T-helper 9 cell (primary cell): ENCODE measurements at places on chromosomes 6 and 20.

DNA sequence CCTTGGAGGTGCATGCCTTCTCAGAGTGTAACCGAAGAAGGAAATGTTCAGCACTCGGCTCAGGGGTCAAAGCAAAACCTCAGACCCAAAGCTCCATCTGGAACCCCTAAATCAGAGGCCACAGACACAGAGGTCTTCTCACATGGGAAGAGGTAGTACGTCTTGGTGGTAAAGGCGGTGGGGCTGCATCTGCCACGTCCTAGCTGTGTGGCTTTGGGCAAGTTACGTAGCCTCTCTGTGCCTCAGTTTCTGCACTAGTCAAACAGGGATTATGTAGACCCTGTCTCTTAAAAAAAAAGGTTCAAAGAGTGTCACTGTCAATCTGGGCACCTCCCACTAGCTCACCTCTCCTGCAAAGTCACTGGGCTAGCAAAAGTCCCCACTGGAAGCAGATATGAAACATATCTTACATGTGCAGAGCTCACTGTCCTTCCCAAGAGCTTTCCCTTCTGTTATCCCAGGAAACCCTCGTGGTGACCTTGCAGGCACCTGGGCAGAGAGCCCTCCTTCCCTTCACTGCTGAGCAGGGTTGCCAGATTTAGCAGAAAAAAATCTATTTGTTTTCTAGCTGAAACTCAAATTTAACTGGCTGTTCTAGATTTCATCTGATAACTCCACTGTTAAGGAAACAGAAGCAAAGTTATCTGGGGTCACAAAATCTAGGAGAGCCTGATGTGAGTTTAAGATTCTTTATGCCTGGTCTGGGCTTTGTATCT is 18.0 kb upstream of the NAA20 start:
- no peak for DNase-seq

GRCh38 chr20:40499391-40499790 is 189.6 kb downstream of the MAFB start:
- DNase-seq = no peak

DNA sequence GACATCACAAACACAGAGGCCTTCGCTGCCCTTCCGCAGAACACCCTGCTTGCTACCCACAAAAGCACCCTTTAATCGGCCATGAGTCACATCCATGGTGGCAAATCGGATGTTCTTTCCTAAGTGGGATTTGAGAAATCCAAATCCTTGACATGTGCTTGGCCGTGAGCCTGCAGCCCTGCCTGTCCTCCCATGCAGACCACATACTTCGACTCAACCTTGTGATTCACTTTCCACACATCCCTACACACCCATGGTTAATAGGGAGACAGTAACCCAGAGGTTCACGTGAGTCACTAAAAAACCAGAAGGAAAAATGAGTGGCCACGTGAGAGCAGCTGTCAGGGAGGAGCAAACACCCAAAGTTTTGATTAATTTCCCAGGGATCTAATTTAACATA is 19.4 kb downstream of the RAMACL start:
- DNase-seq = no peak

DNA sequence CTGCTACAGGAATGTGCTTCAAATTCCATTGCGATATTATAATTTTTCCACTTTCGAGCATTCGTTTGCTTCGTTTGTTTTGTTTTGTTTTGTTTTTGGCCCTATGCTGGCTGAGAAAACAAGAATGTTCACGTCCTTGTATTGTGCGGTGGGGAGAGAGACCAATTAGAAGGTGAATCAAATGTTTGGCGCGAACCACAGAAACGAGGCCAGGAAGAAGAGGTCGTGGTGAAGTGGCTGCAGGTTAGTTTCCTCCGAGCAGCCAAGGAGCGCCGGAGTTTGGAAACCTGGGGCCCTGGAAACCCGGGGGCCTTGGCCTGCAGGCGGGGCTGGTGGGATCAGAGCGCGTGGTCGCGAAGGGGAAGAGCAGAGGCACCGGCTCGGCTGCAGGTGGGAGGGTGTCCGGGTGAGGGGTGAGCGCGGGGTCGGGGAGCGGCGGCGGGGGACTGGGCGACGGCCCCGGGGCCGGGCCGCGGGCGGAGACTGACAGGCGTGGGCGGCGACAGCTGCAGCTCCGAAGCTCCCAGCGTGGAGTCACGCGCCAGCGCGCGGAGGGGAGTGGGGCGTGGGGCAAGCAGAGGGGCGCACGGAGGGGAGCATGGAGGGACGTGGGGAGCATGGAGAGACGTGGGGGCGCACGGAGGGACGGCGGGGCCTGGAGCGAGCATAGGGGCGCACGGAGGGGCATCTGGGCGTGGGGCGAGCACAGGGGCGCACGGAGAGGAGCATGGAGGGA is 141.5 kb upstream of the PDE10A start:
- no peak for DNase-seq

DNA sequence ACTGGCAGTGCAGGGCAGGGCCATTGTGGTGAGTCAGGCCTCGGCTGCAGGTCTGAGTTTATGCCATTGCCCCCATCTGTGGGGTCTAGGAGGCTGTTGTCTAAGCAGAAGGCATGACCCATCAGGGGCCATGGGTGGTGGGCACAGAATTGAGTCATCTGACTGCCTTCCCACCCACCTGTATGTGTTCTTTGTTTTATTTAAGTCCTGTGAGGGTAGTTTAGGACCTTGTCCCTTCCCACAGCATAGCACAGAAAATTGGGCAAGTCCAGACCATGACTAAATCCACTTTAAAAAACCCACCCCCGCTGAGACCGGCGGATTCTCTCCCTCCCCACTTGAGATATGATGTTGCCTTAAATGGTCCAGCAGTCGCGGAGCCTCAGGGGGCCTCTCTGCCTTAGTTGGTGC is 40.3 kb downstream of the ERMARD start:
- no peak for DNase-seq

- no peak for DNase-seq
These were observed 406.5 kb downstream of the MAFB start for GRCh38 chr20:40282541-40282940.

DNA sequence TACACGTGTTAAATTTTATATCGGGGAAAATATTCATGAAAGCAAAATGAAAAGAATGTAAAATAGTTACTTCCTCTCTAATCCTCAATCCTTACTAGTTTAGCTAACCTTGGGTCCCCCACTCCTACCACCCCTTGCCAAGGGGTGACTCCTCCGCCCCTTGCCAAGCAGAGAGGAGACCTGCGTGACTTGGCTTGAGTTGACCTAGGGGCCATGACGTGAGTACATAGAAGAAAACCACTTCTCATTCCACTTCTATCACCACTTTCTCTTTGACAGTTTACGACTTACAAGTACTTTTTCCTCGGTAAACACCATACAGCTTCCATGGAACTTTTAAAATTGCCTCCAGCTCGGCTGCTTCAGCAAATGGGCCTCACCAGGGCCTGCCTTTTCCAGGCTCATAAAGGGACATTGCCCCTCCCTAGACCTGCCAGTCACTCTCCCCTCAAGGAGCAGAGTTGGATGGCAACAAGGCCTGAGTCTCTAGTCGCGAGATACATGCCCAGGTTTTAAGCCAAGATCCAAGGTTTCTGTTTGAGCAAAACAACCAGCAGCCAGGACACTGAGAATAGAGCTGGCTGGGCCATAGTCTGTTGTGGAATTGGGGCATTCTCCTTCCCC is 29.9 kb downstream of the SDCBP2 start:
- DNase-seq = no peak

DNA sequence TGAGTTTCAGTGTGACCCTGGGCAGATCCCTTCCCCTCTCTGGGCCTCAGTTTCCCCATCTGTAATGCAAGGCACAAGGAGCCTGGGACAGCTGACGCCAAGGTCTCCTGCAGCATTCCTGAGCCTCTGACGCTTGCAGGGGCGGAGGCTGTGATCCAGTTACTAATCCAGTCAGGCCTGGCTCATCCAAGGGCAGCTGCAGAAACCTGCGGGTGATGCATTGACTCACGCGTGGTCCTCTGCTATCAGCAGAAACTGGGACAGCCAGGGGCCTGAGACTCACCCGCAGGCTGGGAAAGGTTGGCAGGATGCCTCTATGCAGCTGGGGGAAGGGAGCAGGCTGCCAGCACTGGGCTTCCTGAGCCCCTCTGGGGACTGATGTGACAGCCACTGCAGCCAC is 65.0 kb upstream of the SIRPA start:
- no peak for DNase-seq

DNA sequence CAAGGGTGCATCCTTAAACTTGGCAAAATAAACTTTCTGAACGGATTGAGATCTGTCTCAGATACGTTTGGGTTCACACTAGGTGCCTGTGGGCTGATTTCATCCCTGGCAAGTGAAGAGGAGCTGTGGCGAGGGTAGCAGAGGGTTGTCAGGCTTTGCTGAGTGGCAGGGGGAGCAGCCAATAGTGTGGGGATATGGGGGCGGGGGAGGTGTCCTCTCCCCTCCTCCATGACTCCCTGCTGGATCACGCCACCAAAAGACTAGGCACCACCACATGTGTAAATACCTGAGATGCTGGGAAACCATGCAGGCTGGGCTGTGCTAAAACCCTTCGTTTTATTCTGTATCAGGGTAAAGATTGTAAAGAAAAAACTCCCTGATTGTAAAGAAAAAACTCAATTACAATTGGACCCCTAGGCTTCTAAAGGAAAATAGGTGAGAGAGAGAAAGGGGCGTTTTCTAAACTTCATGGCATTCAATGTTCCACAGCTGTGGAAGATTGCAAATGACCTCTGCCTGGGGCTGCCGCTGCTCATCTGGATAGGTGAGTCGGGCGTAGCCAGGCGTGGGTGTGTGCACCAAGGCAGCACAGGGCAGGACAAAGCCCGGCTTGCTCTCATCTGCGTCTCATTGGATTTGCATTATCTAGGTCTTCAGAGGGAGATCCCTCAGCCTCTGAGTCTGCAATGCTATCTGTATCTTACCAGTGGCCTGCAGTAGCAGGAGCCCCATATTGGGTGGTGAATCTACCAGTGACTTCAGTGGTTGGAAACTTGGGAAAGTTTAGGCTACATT is 26.9 kb upstream of the ADTRP start:
- DNase-seq = no peak

DNA sequence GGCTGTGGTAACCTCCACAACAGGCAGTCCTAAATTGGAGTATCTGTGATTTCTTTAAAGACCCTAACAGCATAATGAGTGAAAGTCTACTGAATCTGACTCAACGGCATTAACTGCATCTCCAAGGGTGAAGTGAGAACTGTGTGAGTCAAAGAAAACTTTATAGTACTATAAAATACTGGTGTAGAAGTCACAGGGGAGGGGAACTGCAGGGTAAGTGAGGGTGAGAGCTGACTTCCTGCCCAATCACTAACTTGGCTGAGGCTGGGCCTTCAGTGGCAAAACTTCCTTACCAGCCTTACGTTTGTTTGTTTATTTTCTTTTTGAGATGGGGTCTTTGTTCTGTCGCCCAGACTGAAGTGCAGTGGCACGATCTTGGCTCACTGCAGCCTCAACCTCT is 109.8 kb downstream of the PTPRK start:
- no peak for DNase-seq

DNA sequence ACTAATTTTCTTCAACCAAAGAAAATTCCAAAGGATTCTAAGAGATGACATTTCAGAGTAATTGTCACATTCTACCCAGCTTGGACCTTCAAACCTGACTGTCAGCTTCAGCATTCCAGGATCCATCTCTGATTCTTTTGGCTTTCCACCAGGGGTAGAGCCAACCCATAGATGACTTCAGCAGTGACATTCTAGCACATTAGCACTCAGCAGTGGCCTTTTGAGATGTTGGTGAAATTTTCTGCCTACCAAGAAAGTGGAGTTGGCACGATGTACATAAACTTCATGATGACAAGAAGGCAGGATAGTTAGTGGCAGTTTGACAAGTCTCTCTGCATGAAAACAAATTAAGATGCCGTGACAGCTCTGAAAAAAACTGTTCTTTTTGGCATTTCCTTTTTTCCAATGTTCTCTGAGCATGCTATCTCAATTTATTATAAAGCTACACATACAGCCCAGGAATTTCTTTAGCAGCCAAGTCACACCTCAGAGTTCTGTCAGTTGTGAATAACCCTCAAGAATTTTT is 466.5 kb upstream of the RNF217 start:
- DNase-seq = no peak

- DNase-seq = no peak
These were observed 21.5 kb downstream of the TUBB2B start for GRCh38 chr6:3205913-3206312.

- no peak for DNase-seq
These were observed 107.9 kb upstream of the SRSF6 start for GRCh38 chr20:43349841-43350240.

- no peak for DNase-seq
These were observed 536 bp upstream of the MTFR2 start for GRCh38 chr6:136250686-136251008.

DNA sequence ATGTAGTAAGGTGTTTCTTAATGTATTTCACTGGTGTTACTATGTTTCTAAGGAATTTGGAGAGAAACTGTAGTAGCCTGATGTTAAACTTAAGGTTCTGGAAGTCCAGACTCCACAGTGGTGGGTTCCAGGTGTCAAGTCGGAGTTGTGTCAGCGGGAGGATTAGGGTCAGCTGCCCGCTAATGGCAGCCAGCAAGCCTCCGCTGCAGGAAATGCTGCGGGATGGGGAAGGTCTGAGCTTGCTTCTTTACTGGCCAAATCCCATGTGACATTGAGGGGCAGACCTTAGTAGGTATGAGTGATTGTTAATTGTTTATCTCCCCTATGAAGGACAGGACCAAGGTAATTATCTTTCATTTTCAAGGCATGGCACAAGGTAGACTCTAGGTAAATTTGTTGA is 3.7 kb upstream of the ARID1B start:
- DNase-seq = no peak

- DNase-seq = no peak
These were observed 166.8 kb upstream of the GRIK2 start for GRCh38 chr6:101226677-101227135.

GRCh38 chr6:89251170-89251569 is 34.0 kb upstream of the GABRR1 start:
- DNase-seq = no peak

DNA sequence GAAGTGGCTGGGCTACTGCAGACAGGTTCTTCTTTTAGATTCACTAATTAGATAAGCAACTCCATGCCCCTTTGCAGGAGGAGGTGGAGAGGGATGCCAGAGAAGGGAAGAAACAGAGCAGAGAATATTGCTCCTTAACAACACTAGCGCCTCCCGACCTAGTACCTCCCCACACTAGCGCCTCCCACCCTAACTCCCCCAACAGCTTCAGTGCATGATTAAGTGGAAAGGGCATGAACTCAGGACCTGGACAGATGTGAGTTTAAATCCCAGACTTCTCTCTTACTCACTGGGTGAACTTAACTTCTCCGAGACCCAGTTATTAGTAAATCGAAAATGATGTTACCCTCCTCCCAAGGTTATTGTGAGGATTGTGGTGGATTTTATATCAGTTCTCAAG is 25.7 kb downstream of the STX11 start:
- no peak for DNase-seq

DNA sequence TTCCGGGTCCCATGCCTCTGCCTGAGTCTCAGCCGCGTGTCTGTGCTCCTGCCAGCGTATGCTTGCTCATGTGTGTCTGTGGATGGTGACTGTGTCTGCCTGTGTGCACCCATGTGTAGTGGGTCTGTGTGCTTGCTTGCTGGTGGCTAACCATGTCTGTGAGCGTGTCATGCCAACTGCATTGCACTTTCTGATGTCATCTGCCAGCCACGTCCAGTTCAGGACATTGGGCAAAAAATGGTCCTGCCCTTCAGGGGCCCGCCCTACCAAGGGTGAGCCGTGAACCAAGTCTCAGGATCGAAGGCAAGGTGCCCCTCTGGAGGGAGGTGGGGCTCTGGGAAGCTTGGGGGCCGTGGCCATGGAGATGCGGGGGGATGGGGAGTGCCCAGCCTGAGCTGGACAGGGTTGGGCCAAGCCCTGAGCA is 9.4 kb upstream of the ZBTB46 start:
- no peak for DNase-seq

- peak; percentile 24 for DNase-seq
These were observed 621 bp downstream of the NOL7 start for GRCh38 chr6:13615792-13616120.
